ENCODE measurements at places on chromosomes 1 and 21.

DNA sequence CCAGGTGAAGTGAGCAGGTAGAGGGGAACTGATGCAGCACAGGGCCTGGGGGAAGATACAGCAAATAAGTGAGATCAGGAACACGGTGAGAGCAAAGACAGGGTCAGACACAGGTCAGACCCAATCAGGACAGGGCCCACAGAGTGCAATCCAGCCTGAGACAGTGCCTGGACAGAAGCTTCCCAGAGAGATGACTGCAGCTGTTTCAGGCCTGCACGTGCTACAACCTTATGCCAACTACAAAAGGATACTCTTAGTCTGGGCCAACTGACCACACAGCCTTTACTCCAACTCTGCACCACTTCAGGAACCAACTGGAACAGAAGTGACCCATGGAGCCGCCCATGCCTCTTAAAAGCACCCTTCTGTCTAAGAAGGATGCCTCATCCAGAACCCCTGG lies 228.0 kb downstream of the TOMM20 start:
- DNase-seq = no peak

DNA sequence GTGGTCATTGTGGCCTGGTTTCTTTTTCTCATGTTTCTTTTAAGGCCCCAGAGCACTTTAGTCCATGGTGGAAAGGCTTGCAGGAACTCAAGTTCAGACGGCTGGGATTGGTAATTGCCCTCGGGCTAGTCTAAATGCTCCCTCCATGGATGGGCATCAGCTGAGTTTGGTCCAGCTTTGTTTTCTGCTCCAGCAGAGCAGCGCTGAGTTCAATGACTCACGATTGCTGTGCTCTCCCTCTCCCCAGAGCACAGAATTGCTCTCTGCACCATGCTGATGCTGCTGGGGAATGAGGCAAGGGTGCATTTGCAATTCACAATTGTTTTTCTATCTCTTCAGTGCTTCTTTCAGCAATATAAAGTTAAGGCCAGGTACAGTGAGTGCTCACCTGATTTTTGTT lies 1.8 kb upstream of the OR2T6 start:
- no peak for DNase-seq

DNA sequence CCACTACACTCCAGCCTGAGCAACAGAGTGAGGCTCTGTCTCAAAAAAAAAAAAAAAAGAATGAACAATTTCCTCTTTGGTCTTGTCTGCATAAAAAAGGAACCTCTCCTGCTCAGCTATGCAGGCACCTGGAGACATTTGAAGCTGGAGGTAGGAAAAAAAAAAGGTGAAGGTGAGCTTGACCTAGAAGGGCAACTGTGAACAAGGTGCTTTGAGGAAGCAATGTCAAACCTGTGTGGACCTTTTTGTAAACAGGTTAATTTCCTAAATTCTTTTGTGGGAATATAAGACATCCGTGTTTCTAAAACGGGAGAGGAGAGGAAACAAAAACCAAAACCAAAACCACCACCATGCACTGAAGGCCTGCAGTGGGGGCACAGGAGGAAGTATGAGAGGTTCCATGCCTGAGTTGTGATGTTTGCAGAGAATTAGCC lies 77.5 kb downstream of the SLC45A1 start:
- DNase-seq = no peak

GRCh38 chr1:171313319-171313834 lies 606 bp upstream of the FMO4 start:
- DNase-seq = peak; percentile 0

- DNase-seq = no peak
These were observed 28.8 kb upstream of the LRRN2 start for GRCh38 chr1:204714194-204714860.
